ENCODE measurements at places on chromosomes 6 and 20. TPM values are rescaled to one million over a fixed set of nuclear protein-coding genes. Genes with fewer than 3 reads are reported as not detected.

- DNase-seq, result no peak
Measured at GRCh38 chr6:41732591-41733359, 2.6 kb downstream of the TFEB start.

- DNase-seq, result no peak
Measured at GRCh38 chr6:1181939-1182605, 129.8 kb upstream of the FOXQ1 start.

DNA sequence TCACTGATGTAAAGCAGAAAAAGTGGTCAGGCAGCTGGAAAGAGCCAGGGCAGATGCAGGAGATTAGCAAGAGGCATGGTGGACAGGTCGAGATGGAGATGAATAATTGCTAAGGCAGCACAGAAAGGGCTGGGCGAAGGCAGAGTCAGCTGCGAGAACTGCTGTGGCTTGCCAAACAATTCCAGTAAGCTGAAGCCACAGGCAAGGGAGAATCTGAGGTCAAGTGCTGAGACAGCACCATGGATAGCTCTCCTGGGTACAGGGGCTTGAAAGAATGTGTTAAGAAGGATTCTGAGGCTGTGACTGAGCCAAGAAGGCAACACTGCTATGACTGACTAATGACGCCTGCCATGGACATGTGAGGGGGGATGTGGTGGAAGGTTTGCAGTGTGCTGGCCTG, 220.8 kb upstream of the FOXA2 start:
- DNase-seq, result no peak

DNA sequence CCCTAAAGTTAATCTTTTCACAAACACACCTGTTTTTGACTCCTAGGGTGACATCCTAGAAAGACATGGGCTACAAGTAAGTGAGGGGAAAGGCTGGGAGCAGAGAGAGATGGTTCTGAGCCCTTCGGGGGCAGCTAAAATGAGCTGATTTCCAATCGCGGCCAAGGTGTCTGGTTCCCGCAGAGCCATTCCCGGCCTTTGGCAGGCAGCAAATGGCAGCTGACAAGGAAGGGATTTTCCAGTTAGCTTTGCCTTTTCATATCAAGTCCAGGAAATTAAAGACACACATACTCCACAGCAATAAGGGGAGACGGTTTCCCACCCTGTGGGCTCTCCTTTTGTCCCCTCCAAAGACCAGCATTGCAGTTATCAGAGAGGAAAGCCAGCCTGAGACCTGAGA, 228.5 kb downstream of the ZMYND8 start:
- DNase-seq, result no peak

DNA sequence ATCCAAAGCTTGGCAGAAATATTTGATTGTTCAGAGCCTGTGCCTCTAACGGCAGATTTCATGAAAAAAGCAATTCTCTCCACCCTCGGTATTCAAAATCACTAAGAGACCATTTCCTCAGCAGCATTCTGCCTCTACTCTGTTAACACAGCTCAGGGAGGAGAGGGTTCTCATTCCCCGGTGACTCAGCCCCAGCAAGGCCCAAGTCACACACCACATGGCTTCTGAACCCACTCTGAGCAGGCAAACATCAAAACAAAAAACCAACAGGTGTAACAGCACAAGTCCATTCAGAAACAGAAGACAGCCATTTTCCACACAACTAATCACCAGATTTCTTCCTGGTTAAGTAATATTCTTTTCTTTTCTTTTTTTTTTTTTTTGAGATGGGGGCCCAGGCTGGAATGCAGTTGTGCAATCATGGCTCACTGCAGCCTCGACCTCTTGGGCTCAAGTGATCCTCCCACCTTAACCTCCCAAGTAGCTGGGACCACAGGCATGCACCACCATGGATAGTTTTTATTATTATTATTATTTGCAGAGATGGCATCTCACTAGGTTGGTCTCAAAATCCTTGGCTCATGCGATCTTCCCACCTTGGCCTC, 55.4 kb downstream of the GFOD1 start:
- DNase-seq, result no peak

- DNase-seq, result no peak
Measured at GRCh38 chr20:19658137-19658536, 99.9 kb upstream of the RIN2 start.

GRCh38 chr6:156827382-156827781, 50.2 kb downstream of the ARID1B start:
- DNase-seq, result no peak

GRCh38 chr6:101777646-101778045, 384.1 kb downstream of the GRIK2 start:
- DNase-seq, result no peak

DNA sequence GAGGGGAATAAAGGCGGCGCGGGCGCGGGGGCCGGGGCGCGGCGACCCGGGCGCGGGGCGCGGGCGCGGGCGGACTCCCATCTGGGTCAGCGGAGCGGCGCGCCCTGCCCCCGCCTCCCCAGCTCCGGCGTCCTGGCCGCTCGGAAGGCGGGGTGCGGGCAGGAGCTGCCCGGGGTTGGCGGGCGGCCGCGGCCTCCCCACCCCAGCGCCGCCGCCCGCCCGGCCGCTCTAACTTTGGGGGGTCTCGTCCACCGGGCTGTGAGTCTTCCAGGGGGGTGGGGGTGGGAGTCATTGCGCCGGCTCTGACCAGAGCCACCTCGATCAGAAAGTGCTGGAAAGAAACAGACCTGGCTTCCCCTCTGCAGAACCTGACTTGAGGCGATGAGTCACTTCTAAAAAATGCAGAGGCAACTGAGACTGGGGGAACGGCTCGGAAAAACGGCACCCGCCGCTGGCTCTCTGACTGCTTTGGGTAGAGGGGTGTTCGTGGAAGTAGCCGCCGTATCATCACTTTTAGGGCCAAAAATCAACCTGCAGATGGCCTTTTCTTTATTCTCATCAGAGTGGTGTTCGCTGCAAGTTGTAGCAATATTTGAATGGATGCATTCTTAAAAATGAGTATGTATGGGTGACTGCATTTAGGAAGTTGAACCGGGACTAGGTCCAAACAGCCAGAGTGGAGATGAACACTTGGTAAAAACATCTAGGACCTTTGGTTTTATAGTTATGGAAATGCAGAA, 667 bp downstream of the CAP2 start:
- DNase-seq, result no peak

GRCh38 chr20:14401479-14402138, 64.2 kb upstream of the FLRT3 start:
- no peak for DNase-seq

- no peak for DNase-seq
Measured at GRCh38 chr6:82971877-82972460, 93.7 kb downstream of the UBE3D start.

- no peak for DNase-seq
Measured at GRCh38 chr20:6075428-6076219, 21.8 kb upstream of the LRRN4 start.

DNA sequence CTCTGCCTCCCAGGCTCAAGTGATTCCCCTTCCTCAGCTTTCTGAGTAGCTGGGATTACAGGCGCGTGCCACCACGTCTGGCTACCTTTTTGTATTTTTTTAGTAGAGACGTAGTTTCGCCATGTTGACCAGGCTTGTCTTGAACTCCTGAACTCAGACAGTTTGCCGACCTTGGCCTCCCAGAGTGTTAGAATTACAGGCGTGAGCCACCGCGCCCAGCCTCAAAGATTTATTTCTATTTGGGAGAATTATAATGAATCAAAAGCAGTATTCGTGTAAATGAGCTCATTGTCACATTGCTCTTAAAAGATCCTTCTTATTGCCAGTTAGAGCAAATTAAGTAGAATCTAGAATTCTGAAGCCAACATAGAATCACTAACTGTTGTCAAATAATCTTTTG, 9.4 kb upstream of the ZNF343 start:
- DNase-seq, result no peak

DNA sequence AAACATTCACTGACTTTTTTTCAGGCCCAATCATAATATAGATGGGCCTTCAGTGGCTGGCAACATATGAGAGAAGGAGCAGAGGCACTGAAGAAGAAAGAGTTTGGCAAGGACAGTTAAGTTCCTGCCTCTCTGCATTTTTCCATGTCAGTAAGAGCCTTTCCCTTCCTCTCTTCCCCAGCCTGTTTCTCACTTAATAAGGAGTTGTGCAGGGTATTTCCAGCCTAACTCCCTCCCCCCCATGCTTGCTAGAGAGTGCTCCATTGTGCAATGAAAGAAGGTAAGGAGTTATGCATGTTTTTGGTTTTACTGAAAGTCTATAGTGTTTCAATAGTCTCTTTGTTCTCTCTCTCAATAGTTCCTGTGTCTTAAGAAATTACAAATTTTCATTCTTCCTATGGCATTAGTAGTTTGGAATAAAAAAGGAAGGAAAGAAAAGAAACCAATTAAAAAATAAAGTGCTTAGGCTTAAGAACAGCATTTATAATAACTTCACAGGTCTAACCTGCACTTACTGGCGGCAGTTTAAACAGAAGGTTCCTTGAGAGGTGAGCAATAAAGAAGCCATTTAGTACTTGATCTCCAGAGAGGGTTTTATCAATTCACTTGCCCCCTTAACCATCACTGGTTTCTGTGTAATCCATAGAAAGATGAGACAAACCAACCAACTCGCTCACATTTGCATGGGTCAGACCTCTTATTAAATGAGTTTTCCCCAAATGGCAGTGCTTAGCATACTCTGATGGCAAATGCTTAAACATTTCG, 251.1 kb downstream of the PTPRT start:
- DNase-seq, result no peak

- no peak for DNase-seq
Measured at GRCh38 chr6:41623330-41623729, 14.9 kb upstream of the MDFI start.

- DNase-seq, result no peak
Measured at GRCh38 chr6:111898452-111898851, 25.2 kb upstream of the FYN start.

DNA sequence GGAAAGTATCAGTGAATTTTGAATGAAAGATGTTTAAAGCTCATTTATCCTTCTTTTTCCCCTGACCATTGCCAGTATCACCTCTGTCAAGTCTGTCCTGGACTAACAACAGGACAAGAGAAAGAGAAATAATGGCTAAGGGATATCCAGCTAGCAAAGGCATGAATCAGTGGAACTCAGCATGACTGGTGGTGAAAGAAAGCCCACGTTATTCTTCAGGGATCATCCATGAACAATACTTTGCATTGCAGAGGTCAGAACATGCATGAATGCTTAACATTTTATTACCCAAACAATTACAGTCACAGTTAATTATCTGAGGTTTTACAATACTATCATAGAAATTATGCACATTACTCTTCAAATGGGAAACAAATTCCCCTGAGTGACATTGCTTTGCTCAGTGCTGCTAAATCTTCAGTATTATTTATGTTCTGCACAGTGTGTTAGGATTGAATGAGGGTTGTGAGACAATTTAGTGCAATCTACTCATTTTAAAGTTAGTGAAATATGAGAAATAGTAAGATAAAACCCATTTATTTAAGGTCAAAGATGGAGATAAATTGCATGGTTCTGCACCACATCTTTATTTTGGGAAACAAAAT, 350.7 kb downstream of the KHDRBS2 start:
- no peak for DNase-seq

DNA sequence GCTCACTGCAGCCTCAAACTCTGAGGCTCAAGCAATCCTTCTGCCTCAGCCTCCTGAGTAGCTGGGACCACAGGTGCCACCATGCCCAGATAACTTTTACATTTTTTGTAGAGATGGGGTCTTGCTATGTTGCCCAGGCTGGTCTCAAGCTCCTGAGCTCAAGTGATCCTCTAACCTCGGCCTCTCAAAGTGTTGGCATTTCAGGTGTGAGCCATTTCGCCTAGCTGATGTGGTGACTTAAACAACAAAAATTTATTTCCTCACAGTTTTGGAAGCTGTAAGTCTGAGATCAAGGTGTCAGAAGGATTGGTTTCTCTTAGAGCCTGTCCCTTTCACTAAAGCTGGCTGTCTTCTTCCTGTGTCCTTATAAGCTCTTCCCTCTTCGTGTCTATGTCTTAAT, 15.0 kb upstream of the JARID2 start:
- no peak for DNase-seq

- no peak for DNase-seq
Measured at GRCh38 chr6:29747688-29748250, 24.5 kb downstream of the HLA-F start.

DNA sequence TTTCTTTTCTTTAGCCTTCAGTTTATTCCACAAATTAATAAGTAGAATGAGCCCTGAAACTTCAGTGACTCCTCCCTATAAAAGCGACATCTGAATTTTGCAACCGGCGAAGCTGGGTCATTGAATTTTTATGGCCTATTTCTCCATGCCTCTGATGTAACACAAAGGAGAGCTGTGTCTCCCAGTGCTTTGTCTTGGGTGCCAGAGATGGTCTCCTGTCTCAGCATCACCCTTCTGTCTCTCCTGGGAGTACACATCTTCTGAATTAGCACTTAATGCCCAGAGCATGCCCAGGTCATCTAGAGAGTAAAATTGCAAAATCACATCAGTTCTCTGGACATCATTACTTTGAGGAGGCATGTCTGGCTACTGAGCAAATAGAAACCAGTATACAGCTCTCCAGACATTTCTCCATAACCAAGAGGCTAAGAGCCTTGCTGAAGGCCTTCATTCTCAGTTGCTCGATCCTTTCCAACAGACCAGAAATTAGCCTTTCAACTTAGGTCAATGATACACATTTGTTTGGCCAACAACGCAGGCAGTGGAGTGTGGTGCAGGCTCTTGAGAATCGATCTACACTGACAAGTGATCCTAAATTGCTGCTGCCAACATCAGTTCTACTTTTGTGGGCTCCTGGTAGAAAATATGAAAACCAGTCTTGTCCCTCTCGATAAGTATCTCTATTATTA, 176.0 kb upstream of the FOXQ1 start:
- DNase-seq, result no peak

DNA sequence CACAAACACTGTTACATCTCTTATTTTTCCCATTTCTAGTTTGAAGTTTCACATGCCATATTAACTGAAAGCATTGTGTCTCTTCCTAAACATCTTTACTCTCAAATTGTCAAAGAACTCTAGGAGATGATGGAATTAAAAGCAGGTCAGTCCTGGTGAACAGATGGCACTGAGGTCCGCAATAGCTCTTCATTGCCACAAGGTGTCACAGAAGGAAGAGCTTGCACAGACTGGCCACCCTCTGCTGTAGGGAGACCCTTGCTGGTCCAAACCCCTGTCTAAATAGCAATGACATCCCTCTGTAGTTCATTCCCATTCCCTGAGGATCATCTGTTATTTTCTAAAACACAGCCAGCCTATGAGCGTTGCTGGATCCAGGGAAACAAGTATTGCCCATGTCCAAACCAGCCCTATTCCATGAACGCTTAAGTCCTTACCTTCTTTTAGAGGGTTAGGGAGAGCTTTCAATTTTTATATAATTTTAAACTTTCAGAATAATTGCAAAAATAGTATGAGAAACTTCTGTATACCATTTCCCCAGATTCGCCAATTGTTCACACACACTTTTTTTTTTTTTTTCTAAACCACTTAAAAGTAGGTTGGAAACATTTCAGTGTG, 10.1 kb upstream of the HDAC2 start:
- no peak for DNase-seq

The BIRC7 gene
- total RNA-seq, result not detected

The HRH3 gene
- total RNA-seq, result 4.5 TPM

The MYLK2 gene
- total RNA-seq, result 0.22 TPM

The LY6G6F gene
- total RNA-seq, result not detected

The OR12D3 gene
- total RNA-seq, result not detected

The CYP39A1 gene
- 2.4 TPM for total RNA-seq

The HMGA1 gene
- 2,728 TPM for total RNA-seq

The MOXD1 gene
- 1.4 TPM for total RNA-seq

The GFOD1 gene
- total RNA-seq, result 8.8 TPM

The BPIFA1 gene
- total RNA-seq, result not detected

The HLA-DQA1 gene
- not detected for total RNA-seq
